ENCODE measurements at places on chromosomes 11 and 22. TPM values are rescaled to one million over a fixed set of nuclear protein-coding genes. Genes with fewer than 3 reads are reported as not detected.

DNA sequence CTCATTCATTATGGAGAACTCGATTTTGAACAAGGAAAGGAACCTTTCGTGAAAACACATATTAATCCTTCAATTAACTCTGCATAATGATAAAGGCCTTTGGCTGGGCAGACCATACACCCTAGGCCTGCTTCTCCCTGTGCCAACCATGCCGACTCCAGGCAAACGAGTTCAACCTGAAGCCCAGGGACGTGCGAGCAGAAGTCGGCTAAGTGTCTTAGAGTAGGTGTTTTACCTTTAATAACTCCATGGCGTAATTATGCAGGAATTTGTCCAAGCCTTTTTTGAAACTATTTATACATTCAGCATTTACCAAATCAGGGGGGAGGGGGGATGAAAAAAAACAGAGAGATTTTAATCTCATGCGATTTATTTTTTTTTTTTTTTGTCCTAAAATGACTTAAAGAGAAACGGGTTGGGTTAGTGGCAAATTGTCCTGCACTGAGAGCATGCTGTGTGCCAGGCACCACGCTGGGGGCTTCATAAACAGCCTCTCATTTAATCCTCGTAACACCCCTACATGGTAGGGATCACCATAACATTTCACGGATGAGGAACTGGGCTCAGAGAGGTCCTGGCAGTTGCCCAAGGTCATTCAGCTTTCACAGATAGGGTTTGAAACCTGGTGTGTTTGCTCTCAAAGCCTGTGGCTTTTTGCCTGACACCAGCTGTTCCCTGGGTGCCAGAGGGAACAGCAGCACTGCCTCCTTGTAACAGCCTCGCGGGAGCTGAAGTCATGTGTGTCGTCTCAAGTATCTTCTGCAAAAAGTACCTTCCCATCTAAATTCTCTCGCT is 423.9 kb downstream of the MN1 start:
- H3K36me3 ChIP-seq: peaks cover 10% of the 10 kb centered on the region
- H3K27ac ChIP-seq: no peak overlapping the region
- peaks cover 11% of the 10 kb centered on the region for H3K27me3 ChIP-seq
- H3K4me3 ChIP-seq: no peak overlapping the region
- H3K4me1 ChIP-seq: peaks cover 7% of the 10 kb centered on the region
- peak; percentile 40 for DNase-seq

GRCh38 chr11:30605036-30605605 is 19.0 kb upstream of the MPPED2 start:
- H3K27ac ChIP-seq: no peak overlapping the region
- no peak overlapping the region for H3K4me3 ChIP-seq
- DNase-seq: no peak

GRCh38 chr22:26529345-26529744 is 17.1 kb upstream of the TFIP11 start:
- peaks cover 6% of the 10 kb centered on the region for H3K4me1 ChIP-seq
- H3K27me3 ChIP-seq: peaks cover 4% of the 10 kb centered on the region
- no peaks in the 10 kb centered on the region for H3K36me3 ChIP-seq
- no peak overlapping the region for H3K4me3 ChIP-seq

- H3K4me3 ChIP-seq: no peak overlapping the region
- H3K4me1 ChIP-seq: peaks cover 20% of the 10 kb centered on the region
- no peak for DNase-seq
- H3K27me3 ChIP-seq: no peaks in the 10 kb centered on the region
Measured at GRCh38 chr11:78560153-78560552, 14.5 kb downstream of the NARS2 start.

- DNase-seq: no peak
- no peaks in the 10 kb centered on the region for H3K36me3 ChIP-seq
- no peak overlapping the region for H3K4me3 ChIP-seq
- no peak overlapping the region for H3K27ac ChIP-seq
Measured at GRCh38 chr11:95415837-95416304, 184.9 kb upstream of the SESN3 start.

DNA sequence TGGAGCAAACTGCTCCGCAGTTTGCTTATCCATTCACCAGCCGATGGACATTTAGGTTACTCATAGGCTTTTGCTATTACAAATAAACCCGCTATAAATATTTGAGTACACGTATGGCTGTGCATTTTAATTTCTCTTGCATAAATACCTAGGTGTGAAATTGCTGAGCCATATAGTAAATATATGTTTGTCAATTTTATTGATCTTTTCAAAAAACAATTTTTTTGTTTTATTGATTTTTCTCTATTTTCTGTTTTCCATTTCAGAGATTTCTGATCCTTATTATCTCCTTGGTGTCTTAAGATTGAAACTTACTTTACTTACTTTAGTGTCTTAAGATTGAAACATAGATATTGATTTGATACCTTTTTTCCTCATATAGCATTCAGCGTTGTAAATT is 4.5 kb downstream of the ZNF74 start:
- no peak for DNase-seq
- no peak overlapping the region for H3K27ac ChIP-seq
- peaks cover 24% of the 10 kb centered on the region for H3K4me1 ChIP-seq
- H3K36me3 ChIP-seq: peaks cover 4% of the 10 kb centered on the region
- H3K4me3 ChIP-seq: no peak overlapping the region
- H3K27me3 ChIP-seq: peaks cover 6% of the 10 kb centered on the region

DNA sequence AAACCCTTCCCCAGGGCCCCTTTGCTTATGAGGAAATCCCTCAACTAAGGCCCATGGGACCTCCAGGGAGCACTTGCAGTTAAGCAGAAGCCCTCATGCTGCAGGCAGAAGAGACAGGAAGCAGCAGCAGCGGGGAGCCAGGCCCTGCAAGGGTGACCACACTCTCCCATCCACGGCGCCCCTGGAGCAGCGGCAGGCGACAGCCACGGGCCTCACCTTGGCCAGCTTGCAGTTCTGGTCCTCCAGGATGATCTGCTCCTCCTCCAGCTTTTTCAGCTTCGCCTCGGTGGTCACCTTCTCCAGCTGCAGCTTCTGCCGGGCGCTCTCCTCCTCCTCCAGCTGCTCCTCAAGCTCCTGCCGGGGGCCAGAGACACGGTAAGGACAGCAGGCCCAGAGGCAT is 47.0 kb downstream of the APOL1 start:
- no peak overlapping the region for H3K4me3 ChIP-seq
- peaks cover 4% of the 10 kb centered on the region for H3K36me3 ChIP-seq
- no peaks in the 10 kb centered on the region for H3K4me1 ChIP-seq

DNA sequence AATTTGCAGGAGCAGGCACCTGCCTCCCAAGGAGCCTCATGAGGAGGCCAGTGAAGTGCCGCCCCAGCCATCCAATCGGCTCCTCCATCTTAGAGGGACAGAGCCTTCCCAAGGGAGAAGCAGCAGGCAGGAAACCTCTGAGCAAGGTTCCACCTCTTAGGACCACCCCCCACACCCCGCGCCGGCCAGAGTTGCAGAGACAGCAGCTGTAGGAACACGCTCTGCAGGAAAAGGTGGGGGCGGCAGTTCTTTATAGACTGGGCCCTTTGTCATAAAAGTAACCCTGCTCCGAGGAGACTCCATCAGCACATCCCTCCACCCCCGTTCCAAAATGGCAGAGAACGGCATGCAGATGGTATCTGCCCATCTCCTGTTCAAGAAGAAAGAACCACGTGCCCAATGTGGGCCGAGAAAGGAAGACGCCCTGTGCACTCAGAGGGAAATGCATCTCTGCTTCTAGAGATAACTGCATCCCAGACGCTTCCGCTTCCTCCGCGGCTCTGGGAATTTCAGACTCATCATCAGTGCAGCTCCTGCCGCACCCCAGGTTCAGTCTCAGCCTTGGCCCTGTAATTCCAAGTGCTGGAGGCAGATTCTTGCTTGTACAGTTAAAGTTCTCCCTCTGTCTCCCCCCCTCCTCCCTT is 98.5 kb downstream of the SPATA19 start:
- peak overlapping the region; percentile 96 for H3K27ac ChIP-seq
- H3K4me3 ChIP-seq: peak overlapping the region; percentile 28
- no peaks in the 10 kb centered on the region for H3K36me3 ChIP-seq
- H3K27me3 ChIP-seq: peaks cover 13% of the 10 kb centered on the region
- peaks cover 23% of the 10 kb centered on the region for H3K4me1 ChIP-seq

GRCh38 chr11:15074206-15075161 is 1.1 kb downstream of the CALCB start:
- no peak overlapping the region for H3K27ac ChIP-seq
- peaks cover 10% of the 10 kb centered on the region for H3K36me3 ChIP-seq
- H3K4me1 ChIP-seq: no peaks in the 10 kb centered on the region
- peak overlapping the region; percentile 96 for H3K4me3 ChIP-seq
- peaks cover 11% of the 10 kb centered on the region for H3K27me3 ChIP-seq
- peak; percentile 93 for DNase-seq

DNA sequence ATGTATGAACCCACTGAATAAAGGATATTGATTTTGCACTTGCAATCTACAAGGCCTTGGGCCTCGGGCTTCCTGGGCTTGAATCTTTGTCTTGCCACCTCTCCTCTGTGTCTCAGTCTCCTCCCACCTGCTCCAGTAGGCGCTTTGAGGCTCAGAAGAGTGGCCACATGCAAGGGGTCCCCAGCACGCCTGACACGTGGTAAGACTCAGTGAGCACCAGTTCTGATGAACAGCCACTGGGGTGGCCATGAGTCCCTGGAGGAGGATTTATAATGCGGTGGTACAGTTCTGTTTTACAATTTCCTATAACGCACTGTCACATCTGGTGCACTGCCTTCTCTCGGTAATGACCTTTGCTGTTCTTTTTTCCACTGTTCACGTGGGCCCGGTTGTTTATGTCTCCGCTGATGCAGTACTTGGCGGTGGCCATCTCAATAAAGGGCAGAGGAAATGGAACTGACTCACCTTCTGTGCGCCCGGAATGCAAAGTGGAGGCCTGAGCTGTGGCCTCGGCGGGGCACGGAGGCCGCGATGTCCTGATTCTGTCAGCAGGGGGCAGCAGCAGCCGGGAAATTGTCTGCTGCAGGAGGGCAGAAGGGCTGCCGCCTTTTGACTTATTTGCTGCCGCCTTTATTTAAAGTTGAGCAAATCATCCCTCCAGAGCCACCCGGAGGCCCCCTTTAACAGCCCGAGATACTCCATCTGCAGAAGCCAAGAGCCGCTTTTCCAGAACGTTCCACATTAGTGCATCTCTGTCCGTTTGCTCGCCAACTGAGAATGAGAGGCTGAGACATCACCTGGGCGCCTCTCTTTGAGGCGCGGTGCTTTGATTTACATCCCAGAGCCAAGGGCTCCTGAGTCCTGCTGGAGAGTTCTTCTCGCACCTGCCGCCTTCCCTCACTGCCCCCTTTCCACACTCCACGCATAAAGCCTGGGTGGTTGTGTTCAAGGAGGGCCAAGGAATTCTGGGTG is 6.0 kb upstream of the IFT27 start:
- DNase-seq: peak; percentile 90
- no peaks in the 10 kb centered on the region for H3K36me3 ChIP-seq
- no peak overlapping the region for H3K4me3 ChIP-seq
- peaks cover 12% of the 10 kb centered on the region for H3K27me3 ChIP-seq

GRCh38 chr11:116727990-116728389 is 44.8 kb downstream of the BUD13 start:
- H3K4me3 ChIP-seq: no peak overlapping the region
- H3K27me3 ChIP-seq: peaks cover 10% of the 10 kb centered on the region
- DNase-seq: no peak
- no peaks in the 10 kb centered on the region for H3K36me3 ChIP-seq
- H3K4me1 ChIP-seq: peaks cover 21% of the 10 kb centered on the region
- H3K27ac ChIP-seq: no peak overlapping the region

DNA sequence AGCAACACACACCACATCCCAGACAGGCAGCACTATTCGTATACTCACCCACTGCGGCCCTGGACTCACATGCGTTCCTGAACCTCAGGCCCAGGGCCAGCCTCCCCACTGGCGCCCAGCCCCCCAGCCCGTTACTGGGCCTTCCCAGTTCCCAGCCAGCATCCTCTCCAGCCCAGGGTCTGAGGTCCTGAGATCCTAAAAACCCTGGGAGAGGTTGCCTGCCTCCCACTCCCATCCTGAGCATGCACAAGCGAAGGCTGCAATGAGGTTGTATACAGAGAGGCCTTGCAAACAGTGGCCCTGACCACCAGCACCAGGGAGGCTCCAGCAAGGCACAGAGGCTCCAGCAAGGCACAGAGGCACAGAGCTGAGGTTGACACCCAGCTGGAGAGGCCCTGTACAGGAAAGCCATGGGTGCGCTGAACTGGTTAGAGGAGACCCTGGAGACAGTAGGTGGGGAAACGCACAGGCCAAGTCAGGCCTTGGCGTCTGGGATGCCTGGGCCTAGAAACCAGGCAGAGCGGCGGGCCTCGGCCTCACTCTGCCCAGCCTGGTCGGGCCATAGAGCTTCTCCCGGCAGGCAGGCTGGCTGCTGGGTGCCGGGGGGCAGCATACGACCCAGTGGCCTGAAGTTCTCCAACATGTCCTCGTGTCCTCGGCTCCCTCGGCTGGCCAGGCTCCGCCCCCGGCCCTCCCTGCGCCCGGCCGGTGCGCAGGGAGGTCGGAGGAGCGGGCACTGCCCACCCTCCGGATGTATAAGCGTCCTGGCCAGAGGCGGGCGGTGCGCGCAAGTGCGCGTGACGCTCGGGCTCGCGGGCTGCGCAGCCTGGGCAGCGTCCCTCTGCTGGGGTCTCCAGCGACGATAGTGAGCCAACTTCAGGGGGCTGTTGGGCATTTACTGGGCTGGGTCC is 2.3 kb upstream of the TBX1 start:
- H3K4me1 ChIP-seq: peaks cover 15% of the 10 kb centered on the region
- H3K27me3 ChIP-seq: peaks cover 47% of the 10 kb centered on the region
- no peak overlapping the region for H3K27ac ChIP-seq
- peaks cover 6% of the 10 kb centered on the region for H3K36me3 ChIP-seq
- DNase-seq: no peak

GRCh38 chr22:36225333-36225922 is 13.9 kb downstream of the APOL2 start:
- no peak for DNase-seq
- no peak overlapping the region for H3K27ac ChIP-seq
- H3K27me3 ChIP-seq: no peaks in the 10 kb centered on the region

DNA sequence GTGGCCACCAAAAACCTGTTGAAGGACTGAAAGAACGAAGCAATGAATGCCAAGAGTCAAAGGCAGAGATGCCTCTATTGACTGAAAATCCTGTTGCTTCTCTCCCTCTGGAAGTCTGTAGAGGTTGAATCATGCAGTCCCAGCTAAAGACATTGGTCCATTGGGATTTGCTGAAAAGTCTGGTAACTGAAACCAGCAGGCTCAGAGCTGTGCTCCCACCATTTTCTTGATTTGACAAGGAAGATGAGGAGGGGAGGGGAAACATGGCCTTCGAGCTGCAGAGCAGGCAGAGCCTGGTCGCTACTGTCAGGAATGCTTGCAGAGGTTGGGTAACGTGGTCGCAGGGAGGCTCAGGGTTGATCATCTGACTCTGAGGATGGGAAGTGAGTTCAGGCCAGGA is 72.8 kb upstream of the CSNK2A3 start:
- no peak for DNase-seq
- peaks cover 61% of the 10 kb centered on the region for H3K4me1 ChIP-seq
- peaks cover 5% of the 10 kb centered on the region for H3K36me3 ChIP-seq
- H3K4me3 ChIP-seq: peak overlapping the region; percentile 1
- H3K27me3 ChIP-seq: peaks cover 21% of the 10 kb centered on the region

The DGCR6 gene
- total RNA-seq: 11.7 TPM

The NLRP14 gene
- total RNA-seq: not detected

The C22orf31 gene
- total RNA-seq: not detected

The IGSF9B gene
- 209 TPM for total RNA-seq

The GRAP2 gene
- not detected for total RNA-seq

The TMEM121B gene
- 44.1 TPM for total RNA-seq

Measured in glutamatergic neuron (in vitro differentiated cells).